ENCODE measurements at places on chromosomes 3 and 15. TPM values are rescaled to one million over a fixed set of nuclear protein-coding genes. Genes with fewer than 3 reads are reported as not detected.

DNA sequence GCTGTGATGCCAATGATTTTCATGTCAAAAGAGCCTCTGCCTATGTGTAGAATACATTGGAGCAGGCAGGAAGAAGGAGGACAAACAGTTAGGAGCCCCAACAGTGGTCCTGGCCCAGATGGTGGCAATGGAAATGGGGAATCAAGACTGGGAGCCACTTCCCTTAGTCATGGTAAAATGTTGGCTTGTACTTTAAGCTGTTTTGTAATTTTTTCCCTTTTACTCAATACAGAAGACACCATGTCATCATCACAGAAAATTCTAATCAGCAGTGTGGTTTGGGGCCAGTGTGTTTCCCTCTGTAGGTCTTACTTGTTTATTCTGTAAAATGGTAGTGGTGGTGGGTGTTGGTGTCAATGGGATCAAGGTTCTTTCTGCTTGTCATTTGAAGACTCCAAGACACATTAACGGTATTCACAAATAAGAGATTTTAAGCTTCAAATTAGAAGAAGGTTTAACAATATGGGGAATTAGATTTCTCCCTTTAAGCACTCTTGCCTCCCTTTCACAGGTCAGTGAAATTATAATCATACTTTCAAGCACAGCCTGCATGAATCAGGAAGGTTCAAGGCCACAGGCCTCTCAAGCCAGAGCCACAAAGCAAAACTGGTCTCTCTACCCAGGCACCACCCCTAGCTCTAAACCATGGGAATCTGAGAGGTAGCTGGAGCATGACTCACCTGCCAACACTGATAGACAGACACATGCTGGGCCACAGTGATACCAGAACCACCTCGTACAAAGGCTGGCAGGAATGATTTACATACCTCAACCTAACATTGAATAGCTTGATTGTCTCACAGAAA is 24.9 kb downstream of the SIAH2 start:
- peak; percentile 68 for DNase-seq

Gene RBPMS2
- total RNA-seq, result 0.17 TPM

Gene SH2D7
- total RNA-seq, result not detected

Gene HTR3E
- total RNA-seq, result not detected

- no peak for DNase-seq
Observed at GRCh38 chr3:152061296-152061695, 187.9 kb downstream of the SUCNR1 start.

DNA sequence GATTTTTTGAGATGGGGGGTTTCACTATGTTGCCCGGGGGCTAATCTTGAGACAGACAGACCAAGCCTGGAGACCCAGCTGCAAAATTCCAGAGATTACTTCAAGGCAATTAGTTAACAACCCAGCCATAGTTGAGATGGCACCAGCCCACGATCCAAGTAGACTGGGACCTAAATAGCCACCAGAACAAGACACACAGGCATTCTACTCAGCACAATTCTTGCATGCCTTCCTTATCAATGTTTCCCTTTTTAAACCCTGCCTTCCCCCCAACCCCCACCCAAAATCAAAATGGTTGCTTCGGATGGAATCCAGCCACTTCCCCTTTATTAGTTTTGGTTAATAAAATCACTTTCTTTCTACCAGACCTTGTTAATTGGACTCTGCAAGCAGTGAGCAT is 28.6 kb downstream of the FAM240A start:
- DNase-seq, result no peak

Gene IQCH
- 4.4 TPM for total RNA-seq

DNA sequence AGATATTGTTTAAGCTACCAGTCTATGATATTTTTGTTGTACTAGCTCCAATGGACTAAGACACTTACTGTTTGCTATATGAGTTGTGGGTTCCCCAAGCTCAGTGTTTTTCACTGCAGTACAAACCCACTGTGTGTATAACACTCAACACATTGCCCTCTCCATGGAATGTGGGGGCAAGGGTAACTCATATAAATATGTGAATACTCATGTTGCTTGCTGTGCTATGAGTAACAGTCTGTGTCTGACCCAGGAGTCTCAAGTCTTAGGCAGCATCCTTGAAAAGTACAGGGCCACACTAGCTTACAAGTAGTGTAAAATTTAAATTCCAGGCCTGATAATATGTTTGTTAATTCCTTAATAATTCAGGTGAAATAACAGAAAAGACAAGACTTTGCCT is 22.5 kb upstream of the CNTN3 start:
- DNase-seq, result no peak

- DNase-seq, result no peak
Observed at GRCh38 chr15:92142242-92143232, 251.1 kb upstream of the ST8SIA2 start.

GRCh38 chr3:168467115-168467714 is 371.5 kb upstream of the GOLIM4 start:
- DNase-seq, result peak; percentile 24

GRCh38 chr3:179432021-179432420 is 19.2 kb downstream of the GNB4 start:
- no peak for DNase-seq

GRCh38 chr15:97849183-97849582 is 111.3 kb upstream of the ARRDC4 start:
- no peak for DNase-seq

Gene TIPIN
- 17.1 TPM for total RNA-seq

- DNase-seq, result no peak
Observed at GRCh38 chr3:178624276-178624675, 88.0 kb downstream of the KCNMB2 start.

Gene IL17RE
- 5.5 TPM for total RNA-seq

- no peak for DNase-seq
Observed at GRCh38 chr3:152211655-152212054, 57.1 kb upstream of the MBNL1 start.

GRCh38 chr3:148186881-148187280 is 510.8 kb upstream of the AGTR1 start:
- DNase-seq, result no peak

GRCh38 chr15:36936613-36937012 is 163.7 kb downstream of the MEIS2 start:
- no peak for DNase-seq

GRCh38 chr3:173411375-173411973 is 13.9 kb downstream of the NLGN1 start:
- DNase-seq, result peak; percentile 52

DNA sequence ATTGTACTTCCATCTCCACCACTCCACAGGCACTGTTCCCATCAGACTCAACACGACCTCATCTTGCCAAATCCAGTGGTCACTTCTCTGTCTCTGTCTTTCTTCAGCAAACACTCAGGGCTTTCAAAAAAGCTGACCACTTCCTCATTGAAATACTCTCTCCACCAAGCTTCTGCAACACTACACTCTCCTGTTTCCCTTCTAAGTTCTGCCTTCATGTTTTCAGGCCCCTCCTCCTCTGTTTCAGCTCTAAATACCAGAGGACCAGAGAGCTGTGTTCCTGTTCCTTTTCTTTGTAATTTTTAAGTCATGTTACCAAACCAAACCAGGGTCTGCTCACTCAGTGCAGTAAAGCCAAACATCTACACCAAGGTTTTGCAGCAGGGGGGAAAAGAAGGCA is 33.8 kb upstream of the ACP3 start:
- no peak for DNase-seq

- DNase-seq, result peak; percentile 36
Observed at GRCh38 chr3:105580296-105580965, 213.7 kb downstream of the ALCAM start.

DNA sequence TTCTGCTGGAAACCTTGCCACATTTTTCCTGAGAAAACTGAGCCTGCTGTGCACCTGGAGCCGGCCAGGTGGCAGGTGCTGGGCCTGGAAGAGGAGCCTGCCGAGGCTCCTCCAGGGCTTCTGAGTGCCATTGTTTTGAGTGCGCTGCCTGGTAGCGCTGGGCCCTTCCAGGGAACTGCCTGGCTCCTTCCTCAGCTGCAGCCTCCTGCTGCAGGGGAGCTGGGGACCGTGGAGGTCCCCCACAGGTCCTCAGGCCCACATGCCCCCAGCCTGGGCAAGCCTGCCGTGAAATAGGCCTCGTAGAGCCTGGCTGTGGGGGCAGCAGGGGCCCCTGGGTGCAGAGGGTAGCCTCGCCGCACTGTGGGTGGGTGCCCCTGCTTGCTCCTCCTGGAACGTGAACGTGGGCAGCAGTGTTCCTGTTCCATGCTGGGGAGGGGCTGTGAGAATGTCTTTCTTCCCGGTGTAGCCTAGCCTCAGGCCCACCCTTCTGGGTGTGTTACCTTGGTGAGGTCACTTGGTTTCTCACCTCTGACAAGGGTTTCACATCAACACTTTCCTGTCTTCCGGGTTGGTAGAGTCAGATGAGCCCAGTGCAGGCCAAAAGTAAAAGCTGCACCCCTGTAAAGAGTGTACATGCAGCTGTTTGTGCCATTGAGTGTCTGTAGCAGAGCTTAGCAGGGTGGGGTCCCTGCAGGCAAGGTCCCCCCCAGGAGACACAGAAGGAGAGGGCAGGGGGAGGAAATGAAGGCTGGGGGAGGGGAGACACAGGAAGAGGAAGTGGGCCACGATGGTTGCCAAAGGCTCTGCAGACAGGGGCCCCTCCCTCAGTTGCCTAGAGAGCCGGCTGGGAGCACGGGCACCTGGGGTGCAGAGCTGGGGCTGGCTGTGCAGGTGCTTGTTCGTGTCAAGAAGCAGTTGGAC is 34.5 kb downstream of the KLF13 start:
- DNase-seq, result peak; percentile 25
